ENCODE measurements at places on chromosomes 11 and 22. TPM values are rescaled to one million over a fixed set of nuclear protein-coding genes. Genes with fewer than 3 reads are reported as not detected.

NLRP14 gene
- not detected for total RNA-seq

SLC22A6 gene
- total RNA-seq = not detected

MAP4K2 gene
- total RNA-seq = 5.4 TPM

NNMT gene
- 16.8 TPM for total RNA-seq

TEX54 gene
- not detected for total RNA-seq

OR9G4 gene
- total RNA-seq = not detected

SAA1 gene
- total RNA-seq = 56.2 TPM

OR10G7 gene
- total RNA-seq = not detected

DNA sequence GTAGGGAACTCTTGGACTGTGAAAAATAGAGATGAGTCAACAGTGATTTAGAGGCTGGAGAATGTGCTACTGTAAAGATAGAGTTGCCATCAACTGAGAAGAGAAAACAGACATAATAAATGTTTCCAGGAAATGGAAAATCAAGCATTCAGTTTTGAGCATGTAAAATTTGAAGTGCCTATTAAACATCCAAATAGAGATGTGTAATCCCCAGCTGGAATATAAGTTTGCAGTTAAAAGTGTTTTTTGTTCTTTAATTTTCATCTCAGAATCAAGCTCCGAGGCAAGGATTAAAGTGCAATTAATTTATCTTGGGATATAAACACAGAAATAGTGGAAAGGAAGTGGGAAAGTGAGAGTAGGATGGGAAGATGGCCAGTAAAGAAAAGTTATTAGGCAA lies 666.0 kb upstream of the RAG2 start:
- no peak for ATAC-seq

DNA sequence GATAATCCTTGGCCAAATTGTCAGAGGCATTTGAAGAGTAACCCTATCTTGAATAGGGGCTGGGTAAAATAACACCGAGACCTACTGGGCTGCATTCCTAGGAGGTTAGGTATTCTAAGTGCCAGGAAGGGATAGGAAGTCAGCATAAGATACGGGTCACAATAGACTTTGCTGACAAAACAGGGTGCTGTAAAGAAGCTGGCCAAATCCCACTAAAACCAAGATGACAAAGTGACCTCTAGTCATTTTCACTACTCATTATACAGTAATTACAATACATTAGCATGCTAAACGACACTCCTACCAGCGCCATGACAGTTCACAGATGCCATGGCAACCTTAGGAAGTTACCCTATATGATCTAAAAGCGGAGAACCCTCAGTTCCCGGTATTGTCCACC lies 964 bp upstream of the REXO2 start:
- ATAC-seq = peak; percentile 27

- peak; percentile 39 for ATAC-seq
Measured at GRCh38 chr11:112697391-112698178, 263.6 kb upstream of the NCAM1 start.

- ATAC-seq = no peak
Measured at GRCh38 chr11:12284316-12285050, 92.9 kb upstream of the PARVA start.

- no peak for ATAC-seq
Measured at GRCh38 chr11:28245131-28245530, 136.9 kb downstream of the METTL15 start.

DNA sequence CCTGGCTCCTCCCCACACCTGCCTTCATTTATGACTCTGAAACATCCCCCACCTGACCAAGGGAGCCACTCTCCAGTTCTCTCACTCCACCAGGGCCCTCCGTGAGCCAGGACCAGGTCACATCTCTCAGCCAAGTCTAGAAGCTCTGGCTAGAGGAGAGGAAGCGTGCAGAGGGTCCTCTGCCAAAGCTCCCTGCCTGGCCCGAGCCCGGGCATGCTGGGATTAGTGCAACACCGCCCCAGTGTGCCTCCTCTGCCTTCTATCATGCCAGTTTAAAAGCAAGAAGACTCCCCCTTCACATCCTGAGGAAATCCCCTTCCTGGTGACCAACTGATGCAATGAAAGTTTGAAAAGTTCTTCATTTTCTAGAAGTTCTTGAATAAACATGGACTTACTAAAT lies 23.5 kb downstream of the TP53AIP1 start:
- ATAC-seq = no peak

DNA sequence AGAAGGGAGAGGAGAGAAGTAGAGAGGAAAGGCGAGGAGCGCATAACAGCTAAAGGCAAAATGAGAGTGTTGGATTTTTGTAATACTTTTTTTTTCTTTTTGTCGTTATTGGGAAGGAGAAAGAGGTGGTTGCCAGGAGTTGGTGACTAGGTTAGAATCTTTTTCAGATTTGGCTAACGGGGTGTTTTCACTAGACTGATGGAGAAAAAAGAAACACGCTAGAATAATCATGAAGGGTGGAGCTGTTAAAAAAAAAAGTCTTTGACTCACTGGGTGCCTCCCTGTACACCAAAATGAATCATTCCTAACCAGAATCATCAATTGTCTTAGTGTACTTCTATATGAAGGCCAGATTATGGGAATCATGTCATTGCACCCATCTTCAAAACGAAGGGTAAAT lies 12.7 kb downstream of the BLID start:
- peak; percentile 61 for ATAC-seq

GRCh38 chr11:122649116-122649515 lies 6.4 kb upstream of the UBASH3B start:
- ATAC-seq = no peak

- no peak for ATAC-seq
Measured at GRCh38 chr11:75347781-75348566, 3.5 kb downstream of the ARRB1 start.

DNA sequence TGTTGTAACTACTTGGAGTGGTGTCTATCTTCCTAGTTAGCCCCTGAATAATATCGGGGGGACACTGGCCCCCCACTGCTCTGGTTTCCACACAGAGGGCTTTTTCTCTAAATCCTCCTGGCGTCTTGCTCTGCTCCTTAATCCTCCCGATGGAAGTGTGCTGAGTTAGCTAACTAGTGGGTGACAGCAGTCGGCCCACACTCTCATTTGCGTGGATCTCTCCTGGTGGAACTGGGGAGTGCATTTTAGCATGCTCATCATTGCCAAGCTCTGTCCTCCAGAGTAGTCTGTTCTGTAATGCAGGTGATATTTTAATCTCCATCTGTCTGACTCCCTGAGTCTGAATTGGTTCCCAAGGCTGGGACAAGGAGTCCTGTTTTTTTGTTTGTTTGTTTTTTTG lies 46.1 kb upstream of the RASSF10 start:
- ATAC-seq = no peak

DNA sequence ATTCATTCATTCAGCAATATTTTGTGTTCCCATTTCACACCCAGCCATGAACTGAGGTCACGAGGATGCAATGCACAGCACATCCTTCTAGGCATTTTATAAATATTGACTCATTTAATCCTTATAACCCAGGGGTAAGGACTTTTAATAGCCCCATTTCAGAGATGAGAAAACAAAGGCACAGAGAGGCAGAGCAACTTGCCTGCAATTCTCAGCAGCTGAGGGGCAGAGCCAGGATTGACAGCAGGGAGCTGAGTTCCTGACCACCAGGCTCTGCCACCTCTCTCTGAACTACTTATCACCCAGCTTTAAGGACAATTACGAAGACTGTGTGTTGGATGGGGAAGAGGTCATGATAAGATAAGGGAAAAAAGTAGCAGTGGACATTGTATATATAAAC lies 12.8 kb upstream of the FGF3 start:
- ATAC-seq = no peak

- ATAC-seq = no peak
Measured at GRCh38 chr11:78504181-78504580, 70.5 kb downstream of the NARS2 start.

DNA sequence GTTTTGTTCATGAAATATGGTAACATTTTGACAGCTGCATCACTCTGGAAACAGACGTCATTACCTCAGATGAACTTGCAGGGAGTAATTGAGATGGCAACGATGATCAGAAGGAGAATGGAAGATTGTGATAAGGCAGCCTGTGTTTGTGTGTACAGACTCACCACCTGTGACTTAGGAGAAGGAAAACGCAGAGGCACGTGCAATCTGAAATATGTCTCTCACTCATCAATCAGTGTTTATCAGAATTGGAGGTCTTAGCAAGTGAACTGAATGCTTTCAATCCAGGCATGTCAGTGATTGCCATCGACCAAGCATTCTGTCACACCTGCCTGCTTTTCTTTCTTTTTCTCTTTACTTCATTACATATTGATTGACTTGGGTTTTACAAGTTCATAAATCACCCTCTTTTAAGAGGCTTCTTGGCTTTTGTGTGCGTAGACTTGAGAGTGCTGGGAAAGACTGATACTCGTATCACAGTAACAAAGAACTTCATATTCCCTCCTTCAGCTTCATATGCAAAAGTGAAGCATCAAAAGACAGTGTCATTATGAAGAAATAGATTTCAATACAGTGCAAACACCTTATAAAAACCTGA lies 24.6 kb downstream of the FAT3 start:
- no peak for ATAC-seq

DNA sequence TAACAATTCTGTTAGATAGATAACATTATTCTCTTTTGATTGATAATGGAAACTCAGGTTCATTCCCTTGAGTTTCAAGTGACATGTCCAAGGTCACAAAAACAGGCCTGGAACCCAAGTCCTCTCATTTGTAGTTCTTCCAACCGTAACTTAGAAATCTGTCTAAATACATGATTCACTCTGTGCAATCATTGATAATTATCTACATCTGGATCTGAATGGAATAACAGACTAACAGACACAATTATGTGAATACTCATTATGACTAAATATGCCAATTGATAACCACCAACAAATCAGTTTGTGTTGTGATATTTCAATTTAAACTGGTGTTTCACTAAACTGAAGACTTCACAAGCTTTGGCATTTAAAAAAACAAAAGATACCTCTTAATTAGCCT lies 71.0 kb downstream of the RBFOX2 start:
- ATAC-seq = no peak

DNA sequence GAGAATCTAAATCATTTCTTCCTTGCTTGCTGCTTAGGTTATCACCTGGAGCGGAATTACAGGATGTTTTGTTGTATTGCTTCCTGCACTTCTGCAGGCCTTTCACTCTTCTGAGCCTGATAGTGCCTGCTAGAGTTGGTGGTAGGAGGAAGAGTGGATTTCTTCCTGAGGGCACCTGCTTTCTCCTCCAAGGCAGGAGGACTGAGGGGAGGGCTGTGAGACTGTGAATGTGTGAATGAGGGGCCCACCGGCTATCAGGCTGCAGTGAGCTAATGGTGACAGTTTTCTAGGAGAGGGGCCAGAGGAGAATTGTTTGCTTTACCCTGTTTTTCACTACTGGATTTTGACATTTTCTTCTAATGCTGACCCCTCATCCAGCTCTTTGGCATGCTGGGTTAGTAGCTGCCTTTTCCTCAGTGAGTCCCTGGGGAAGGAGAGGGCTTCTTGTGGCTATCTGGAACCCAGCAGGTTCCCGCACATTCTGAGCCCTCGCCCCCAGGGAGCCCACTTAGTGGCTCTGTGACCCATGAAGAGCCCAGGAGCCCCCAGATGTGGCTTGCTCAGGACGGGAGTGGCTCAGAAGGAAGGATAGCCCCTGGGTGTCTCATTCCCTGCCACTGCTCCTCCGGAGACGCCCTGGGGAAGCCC lies 39.1 kb downstream of the DIXDC1 start:
- no peak for ATAC-seq

GRCh38 chr22:31952472-31952871 lies 8.1 kb downstream of the YWHAH start:
- ATAC-seq = peak; percentile 82

- ATAC-seq = no peak
Measured at GRCh38 chr11:121590772-121591404, 138.1 kb upstream of the SORL1-AS1 start.

DNA sequence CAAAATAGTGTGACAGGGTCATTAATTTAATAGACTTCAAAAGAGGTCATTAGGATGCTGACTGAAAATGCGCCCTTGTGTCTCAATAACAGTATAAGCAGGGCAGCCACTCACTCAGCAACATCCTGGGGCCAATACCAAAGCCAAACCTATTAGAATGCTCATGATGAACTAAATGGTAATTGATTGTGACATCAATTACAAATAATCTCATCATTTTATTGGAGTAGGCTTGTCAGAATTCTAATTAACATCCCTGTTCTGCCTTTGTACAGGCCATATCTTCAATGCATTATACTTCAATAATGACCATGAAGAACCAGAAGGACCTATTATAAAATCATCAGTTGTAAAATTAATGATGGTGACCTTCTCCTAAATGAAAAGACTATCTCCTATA lies 64.2 kb downstream of the DNAJC24 start:
- no peak for ATAC-seq

DNA sequence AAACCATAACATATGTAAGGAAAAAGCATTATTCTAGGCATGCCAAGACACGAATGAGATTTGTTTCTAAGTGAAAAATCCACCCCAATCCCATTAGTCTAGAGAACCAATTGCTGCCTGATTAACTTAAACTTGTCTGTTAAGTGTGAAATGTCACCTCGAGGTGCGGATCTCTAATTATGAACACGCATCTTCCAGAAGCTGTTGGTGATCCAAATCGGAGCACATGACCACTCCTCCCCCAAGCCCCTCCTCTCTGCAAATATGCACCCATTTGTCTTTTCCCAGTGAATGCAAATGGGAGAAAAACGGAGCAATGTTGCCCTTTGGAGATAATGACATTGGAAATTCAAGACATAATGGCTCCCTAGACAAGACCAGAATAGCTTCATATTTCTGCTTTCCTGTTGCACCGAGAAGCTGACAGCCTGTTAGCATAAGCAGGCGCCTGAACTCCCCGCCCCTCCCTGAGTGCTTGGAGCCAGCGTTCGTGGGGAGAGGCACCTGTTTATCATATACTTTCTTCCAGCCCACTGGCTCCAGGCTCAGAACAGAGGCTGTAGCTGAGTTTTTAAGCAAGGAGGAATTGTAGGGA lies 6.0 kb upstream of the FXYD6 start:
- no peak for ATAC-seq

DNA sequence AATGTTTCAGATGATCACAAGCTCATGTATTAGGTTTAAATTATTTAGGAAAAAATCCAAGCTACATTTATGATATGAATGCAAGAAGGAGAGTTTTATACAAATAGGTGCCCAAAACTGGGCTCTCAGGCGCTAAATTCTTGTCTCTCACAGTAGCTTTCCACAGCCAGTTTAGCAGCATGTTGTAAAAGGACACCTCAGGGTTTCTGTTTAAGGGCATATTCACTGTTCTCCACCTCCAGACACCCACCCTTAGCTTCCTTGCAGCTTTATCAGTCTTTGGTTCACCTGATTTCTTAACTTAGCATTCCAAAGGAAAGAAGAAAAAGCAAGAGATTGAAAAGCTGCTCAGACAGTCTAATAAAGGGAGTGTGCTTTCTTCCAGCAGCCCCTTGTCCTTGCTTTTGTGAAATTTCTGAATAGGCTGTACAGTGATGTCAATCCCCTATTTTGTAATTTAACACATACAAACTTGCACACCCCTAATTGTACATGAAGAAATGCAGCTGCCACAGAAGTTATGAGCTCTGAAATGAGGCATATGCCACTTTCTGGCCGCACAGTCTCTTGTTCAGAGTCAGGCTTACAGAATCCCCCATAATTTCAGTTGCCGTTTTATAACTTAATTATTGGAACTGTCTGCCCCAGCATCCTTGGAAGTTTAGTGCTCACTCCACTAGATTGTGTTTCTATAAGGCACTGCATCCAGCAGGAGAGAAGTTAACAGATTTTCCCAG lies 262.1 kb downstream of the DDX10 start:
- ATAC-seq = no peak

- no peak for ATAC-seq
Measured at GRCh38 chr11:122069707-122070360, 46.2 kb downstream of the BLID start.

- no peak for ATAC-seq
Measured at GRCh38 chr22:22199634-22200033, 45.0 kb upstream of the VPREB1 start.

GRCh38 chr22:49954354-49954753 lies 6.2 kb upstream of the PIM3 start:
- no peak for ATAC-seq
